ENCODE measurements at places on chromosomes 12 and 14. TPM values are rescaled to one million over a fixed set of nuclear protein-coding genes. Genes with fewer than 3 reads are reported as not detected.

GRCh38 chr12:85755760-85756159 lies 80.4 kb downstream of the RASSF9 start:
- DNase-seq = no peak

GRCh38 chr12:31504625-31505222 lies 86.2 kb downstream of the DENND5B start:
- DNase-seq = no peak

GRCh38 chr12:50453872-50454271 lies 50.9 kb upstream of the DIP2B start:
- DNase-seq = no peak

- DNase-seq = no peak
Measured at GRCh38 chr12:650983-651382, 12.3 kb downstream of the NINJ2 start.

DNA sequence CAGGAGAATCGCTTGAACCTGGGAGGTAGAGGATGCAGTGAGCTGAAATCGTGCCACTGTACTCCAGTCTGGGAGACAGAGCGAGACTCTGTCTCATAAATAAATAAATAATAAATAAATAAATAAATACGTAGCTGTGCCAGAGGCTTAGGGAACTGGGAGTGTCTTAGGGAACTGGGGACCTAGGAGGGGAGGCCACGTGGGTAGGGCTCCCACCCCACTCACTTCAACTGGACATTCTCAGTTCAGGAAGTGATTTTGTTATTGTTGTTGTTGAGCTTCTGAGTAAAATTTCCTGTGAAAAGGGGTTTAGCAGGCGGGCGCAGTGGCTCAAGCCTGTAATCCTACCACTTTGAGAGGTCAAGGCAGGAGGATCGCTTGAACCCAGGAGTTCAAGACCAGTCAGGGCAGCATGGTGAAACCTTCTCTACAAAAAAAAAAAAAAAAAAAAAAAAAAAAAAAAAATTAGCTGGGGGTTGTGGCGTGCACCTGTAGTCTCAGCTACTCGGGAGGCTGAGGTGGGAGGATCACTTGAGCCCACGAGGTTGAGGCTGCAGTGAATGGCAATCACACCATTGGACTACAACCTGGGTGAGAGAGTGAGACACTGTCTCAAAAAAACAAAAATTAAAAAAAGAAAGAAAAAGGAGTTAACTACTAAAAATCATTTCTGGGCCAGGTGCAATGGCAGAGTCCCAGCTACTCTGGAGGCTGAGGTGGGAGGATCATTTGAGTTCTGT lies 19.0 kb upstream of the ANKRD9 start:
- DNase-seq = no peak

DNA sequence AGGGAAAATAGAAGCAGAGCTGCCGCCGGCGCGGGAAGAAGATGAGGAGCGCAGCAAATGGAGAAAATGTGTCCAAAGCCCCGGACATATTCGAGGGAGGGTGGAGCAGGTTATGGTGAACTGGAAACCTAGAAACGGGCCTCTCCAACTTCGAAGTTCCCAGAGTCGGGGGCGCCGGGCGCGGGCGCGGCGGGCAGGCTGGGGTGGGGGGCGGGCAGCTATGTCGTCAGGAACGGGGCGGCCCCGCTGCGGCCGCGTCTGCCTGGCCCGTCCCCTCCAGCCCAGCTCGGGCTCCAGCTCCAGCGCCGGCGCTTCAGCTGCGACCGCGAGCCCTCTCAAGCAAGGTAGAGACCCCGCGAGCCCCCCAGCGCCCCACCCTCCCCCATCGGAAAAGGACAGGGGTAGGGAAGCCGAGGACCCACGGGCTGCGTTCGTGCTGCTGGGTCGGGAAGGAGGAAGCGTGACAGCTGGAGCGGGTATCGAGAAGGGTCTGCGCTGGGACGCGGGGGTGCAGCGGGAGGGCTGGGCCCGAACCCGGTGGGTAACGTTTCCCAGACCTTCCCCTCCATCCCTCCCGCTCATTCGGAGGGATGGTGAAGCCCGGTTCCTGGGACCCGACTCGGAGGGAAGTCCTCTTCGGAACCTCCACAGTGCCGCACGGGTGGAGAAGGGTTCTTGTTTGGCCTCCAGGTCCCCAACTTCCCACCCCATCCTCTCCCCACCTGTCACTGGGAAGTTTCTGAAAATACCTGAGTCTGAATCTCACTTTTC lies 1.0 kb downstream of the DGKA start:
- DNase-seq = peak; percentile 28

- peak; percentile 43 for DNase-seq
Measured at GRCh38 chr12:12749433-12749832, 32.3 kb downstream of the CDKN1B start.

GRCh38 chr12:69000540-69001243 lies 67.7 kb upstream of the CPM start:
- peak; percentile 5 for DNase-seq

The HSPA2 gene
- 1.2 TPM for total RNA-seq

The P2RX2 gene
- total RNA-seq = not detected
